NCI-H510A treated with DMSO at 0.1 percent for 48 hours (cell line): ENCODE measurements at places on chromosomes 3 and 15.
A peak's percentile ranks its signal among the peaks of the same experiment; 100 is the strongest.

DNA sequence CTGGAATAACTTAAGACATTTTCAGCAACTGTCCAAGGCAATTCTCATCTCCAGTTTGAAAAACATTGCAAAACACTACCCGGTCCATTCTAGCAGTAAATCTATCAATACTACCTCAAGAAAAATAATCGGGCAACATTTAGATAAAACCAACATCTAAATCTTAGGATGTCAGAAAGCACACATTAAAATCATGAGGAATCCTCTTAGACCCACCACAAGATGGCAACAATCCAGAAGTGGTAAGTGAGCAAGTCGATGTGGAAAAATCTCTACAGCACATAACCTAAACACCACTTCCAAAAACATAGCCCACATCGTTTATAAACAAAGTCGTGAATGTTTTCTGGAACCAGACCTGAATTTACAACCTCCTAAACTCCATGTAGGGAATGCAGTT lies 5.7 kb downstream of the PLCH1 start:
- DNase-seq: no peak

GRCh38 chr15:63065262-63066221 lies 23.0 kb downstream of the TPM1 start:
- no peak for DNase-seq

DNA sequence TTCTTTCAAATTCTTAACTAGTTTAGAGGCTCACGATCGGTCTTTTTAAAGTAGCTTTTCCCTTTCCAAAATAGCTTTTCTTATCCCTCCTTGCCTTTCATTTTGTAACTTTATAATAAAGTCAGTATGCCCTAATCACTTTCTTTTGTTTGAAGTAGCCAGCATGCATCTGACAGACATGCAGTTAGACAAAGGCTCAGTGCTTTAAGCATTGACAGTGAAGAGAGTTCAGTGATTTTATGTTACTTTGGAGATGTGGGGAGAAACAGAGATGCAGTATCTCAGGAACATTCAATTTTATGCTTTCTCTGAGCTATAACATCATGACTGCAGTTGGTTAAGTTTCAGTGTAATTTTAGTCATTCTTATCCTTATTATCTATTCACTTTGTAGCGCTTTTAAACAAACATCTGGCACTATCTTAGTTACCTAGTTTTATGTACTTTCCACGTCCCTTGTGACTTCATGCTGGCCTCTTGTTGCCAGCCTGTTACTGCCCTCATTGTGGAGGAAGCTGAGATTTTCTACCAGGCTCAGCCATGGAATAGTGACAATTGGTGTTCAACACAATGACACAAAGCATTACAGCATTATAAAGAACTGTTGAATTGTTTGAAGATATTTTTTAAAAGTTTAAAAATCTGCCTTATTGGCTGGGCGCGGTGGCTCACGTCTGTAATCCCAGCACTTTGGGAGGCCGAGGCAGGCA lies 90.3 kb downstream of the AKAP13 start:
- no peak for DNase-seq

- DNase-seq: no peak
Observed at GRCh38 chr15:80242802-80243201, 9.2 kb downstream of the CTXND1 start.

- DNase-seq: no peak
Observed at GRCh38 chr3:176037636-176038035, 1159.6 kb downstream of the TBL1XR1 start.

GRCh38 chr15:65355173-65355987 lies 22.4 kb downstream of the IGDCC3 start:
- DNase-seq: peak; percentile 10

- no peak for DNase-seq
Observed at GRCh38 chr15:75578173-75578947, 755 bp downstream of the PTPN9 start.

DNA sequence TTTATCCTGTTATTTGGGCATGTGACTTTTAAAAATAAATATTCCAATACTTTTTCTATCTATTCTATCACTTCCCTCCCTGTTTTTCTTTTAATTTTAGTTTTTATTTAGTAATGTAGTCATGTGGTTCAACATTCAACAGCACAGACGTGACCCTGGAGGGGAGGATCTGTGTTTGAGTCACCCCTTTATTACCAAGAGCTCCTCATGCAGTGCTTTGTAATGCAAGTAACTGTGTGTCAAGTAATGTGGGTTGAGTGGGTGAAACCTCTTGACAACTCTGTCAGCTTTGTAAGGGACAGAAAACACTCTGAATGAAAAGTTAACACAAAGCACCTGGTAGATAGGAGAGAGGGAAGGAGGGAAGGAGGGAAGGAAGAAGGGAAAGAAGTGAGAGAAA lies 89.7 kb upstream of the FGF12 start:
- no peak for DNase-seq

DNA sequence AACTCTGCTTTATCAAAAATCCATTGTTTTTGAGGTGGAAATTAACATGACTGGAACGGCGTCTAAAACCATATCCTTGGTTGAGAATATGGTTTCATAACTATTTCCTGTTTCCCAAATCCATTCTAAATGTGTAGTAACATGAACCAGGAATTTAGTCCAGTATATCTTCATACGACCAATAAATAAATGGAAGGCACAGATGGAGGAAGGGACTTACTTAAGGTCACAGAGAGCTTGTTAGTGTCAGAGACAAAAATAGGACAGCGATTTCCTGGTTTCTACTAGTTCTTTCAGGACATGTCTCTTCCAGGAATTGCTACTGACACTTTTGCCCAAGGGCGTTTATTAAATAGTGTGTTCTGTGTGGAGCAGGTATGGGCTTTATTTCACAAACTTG lies 41.2 kb downstream of the HES1 start:
- DNase-seq: no peak

GRCh38 chr3:76969996-76970615 lies 69.8 kb upstream of the ROBO2 start:
- DNase-seq: no peak

DNA sequence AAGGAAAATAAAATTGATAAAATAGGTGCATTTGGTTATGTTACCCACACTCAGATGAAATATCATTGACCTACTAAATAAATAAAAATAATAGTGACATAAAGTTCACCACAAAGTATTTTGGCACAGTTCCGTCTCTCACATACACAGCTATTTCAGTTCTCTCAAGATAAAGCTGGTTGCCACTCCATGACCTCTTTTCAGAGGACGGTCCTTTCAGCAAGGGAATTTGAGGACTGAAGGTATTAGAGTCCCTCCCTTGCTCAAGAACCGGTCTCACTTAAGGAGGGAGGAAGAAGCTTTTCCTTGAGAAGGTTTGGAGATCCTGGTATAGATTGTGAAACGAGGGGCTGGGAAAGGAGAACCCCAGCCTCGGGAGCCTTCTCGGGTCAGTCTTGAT lies 285.5 kb upstream of the CFAP20DC start:
- no peak for DNase-seq

GRCh38 chr3:127886956-127887231 lies 28.1 kb upstream of the KBTBD12 start:
- DNase-seq: no peak

DNA sequence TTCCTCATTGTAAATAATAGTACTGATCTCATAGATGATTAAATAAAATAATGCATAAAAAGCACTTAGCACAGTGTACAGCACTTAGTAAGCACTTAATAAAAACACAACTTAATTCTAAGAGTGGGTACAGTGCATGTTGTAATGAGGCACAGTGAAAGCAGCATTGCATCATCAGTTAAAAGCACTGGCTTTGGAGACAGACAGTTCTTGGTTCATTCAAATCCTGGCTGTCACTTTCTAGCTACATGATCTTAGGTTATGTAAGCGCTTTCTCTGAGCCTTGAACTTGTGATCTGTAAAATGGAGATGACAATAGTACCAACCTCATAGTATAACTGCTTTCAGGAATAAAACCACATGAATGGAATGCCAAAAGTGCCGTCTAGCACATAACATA lies 151.5 kb downstream of the DPH6 start:
- DNase-seq: no peak

GRCh38 chr3:162994165-162994564 lies 1497.6 kb downstream of the OTOL1 start:
- no peak for DNase-seq

GRCh38 chr15:41465822-41466421 lies 27.8 kb upstream of the ITPKA start:
- DNase-seq: peak; percentile 26

DNA sequence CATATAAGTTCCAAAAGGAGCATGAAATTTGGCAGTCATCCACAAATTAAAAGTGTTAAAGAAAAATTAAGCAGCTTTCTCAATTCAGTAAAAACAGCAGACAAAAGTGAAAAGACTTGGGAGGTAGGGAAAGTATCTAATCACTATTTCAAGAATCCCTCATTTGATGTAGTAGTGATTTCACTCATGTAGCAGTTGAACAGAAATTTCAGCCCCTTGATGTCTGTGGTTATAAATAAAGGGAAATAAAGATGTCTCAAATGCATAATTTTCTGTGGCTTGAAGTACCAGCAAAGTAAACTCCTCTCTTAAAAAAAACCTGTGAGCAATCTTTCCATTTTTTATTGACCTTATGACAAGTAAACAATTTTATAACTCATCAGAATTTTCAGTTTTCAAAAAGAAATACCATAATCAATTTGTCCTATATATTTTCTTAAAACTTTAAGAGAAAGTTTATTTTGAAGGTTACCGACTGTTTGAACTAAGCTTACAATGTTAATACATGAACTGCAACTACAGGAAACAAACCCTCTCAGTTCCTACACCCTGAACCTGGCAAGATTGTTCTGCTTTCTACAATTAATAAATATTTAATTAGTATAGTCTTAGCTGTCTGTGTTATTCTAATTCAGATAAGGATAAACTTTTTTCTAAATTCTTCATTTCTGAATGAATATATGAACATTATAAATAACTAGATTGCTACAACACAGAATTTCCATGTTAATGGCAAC lies 94.2 kb downstream of the CBLB start:
- DNase-seq: no peak

GRCh38 chr3:151395806-151396205 lies 11.3 kb upstream of the P2RY12 start:
- no peak for DNase-seq

- DNase-seq: no peak
Observed at GRCh38 chr3:170999737-171000242, 26.7 kb downstream of the SLC2A2 start.

- DNase-seq: no peak
Observed at GRCh38 chr3:69020424-69020823, 6.9 kb upstream of the EOGT start.

- no peak for DNase-seq
Observed at GRCh38 chr3:9012521-9012920, 49.2 kb upstream of the RAD18 start.

DNA sequence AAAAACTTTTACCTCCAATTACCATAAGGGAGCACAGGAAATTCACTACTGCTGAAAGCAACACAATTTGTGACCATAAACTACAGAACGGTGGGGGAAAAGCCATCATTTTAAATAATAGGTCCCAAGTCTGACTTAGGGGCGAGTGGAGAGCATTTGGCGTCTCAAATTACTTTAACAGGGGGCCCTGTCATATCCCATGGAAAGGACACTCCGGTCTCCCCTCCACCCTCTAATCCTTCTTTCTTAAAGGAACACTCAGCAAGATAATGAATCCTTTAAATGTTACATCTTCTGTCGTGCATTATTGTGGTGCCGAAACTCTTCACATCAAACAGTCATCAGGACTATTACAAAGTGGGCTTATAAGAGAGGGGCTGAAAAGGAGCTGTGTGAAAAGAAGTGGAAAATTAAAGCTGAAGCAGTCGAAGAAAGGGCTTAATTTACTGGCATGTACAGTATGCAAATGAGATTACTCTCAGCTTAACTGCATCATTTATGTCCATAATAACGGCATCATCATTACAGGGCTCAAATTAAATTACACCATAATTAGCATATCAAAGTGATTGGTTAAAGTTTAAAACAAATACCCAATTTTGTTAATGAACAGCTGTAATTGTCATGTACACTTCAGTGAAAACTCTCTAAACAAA lies 342.2 kb downstream of the FOXP1 start:
- no peak for DNase-seq

DNA sequence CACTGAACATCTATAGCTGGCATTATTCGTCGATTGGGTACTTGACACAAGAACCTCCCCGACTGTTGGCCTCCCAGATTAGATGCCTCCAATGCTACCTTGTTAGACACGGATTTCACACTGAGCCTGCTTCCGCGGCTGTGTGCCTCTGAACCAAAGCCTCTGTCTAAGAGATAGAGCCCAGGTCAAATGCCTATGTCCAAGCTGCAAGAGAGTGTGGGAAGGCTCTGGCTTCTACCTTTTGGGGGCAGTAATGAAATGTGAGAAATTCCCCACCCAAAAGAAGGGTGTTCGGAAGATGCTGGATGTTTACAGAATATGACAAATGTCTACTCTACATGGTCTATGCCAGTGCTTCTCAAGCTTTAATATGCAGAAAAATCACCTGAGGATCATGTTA lies 2.0 kb upstream of the RPUSD2 start:
- no peak for DNase-seq

GRCh38 chr15:65923264-65923663 lies 54.0 kb downstream of the RAB11A start:
- no peak for DNase-seq

DNA sequence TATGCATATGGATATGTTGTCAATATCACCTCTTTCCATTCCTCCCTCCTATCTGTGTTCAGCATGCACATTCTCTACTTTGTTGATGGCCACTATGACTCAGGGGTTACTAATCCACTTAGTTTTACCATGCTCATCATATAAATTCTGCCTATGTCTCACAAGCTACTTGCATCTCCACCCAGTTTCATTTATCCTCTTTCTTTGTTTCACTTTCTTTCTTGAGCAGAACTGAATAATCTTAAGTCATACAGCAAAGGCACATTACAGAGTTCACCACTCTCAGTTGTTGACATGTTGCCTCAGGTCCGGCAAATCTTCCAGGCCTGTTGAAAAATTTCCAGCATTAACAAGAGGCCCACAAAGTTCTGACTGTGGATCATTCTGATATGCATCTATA lies 71.5 kb downstream of the SSR3 start:
- no peak for DNase-seq

GRCh38 chr15:65839354-65839901 lies 29.9 kb upstream of the RAB11A start:
- DNase-seq: no peak

GRCh38 chr15:59369597-59369996 lies 3.1 kb downstream of the MYO1E start:
- DNase-seq: no peak
